ENCODE measurements at places on chromosomes 4 and X.

DNA sequence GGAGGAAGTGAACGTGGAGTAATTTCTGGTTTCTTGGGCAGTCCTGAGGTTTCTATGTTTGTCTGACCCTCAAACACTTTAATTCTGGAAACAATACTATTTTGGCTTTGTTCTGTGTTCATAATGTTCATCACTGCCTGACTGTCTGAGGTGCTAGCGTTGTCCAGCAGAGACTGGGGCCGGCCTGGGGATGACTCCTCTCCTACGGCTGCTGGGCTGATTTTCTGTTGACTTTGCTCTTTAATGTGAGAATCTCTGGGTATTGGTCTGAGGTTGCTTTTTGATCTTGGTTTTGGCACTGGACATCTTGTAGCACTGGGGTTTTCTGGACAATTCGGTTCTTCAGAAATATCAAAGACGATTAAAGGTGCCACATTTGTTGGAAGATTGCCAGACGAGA lies 75.8 kb downstream of the RPS3A start:
- no peak for DNase-seq

GRCh38 chr4:122541996-122542395 lies 78.9 kb downstream of the IL21 start:
- no peak for DNase-seq

DNA sequence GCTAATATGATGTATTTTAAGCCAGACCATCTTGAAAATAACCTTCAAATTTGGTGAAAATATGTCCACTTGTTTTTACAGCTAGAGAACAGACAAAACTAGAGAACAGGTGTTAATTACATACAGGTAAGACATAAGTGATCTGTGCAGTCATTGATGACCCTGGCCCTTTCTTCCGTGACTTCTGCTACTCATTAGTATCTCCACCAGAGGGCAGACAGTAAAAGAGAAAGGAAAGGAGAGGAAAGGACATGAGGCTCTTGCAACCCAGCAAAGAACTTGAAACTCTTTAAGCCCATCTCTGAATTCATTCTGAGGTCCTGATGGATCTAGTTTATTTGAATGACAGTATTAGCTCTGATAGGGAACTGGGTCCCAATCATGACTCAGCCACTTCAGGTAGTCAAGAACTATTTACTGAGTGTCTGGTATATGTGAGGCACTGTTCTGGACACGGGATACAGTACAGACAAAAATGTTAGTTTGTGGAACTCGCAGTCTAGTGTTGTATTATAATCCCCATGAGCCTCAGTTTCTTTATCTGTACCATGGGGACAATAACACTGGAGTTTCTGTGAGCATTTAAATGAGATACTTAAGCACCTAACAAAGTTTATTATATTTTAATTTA lies 121.0 kb upstream of the TEX13D start:
- peak; percentile 2 for DNase-seq

DNA sequence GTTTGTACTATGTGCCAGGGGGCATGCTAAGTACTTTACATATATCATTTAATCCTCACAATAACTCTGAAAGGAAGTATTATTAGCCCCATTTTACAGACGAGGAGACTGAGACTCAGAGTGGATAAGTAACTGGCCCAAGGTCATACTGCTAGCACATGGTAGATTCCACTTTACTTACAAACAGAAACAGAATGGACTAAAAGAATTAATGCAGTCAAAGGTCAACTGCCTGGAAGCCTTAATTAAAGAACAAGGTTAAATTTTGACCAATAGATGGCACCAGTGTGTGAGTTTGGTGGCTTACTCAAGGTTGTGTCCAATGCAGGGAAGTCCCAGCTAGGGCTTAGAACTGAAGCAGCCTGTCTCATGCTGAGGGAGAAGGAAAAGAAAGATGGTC lies 4.7 kb downstream of the RIPPLY1 start:
- no peak for DNase-seq

- DNase-seq = no peak
Observed at GRCh38 chr4:82891707-82892466, 934 bp upstream of the SEC31A start.

All from NCI-H1105 (cell line).